Right hindlimb (tissue), 1 donor: ENCODE measurements at places on chromosomes 12 and 14.

- no peak for DNase-seq
These were observed 7.0 kb downstream of the CSRNP2 start for GRCh38 chr12:51076236-51076930.

GRCh38 chr12:58138424-58138823 is 197.1 kb downstream of the ATP23 start:
- no peak for DNase-seq

DNA sequence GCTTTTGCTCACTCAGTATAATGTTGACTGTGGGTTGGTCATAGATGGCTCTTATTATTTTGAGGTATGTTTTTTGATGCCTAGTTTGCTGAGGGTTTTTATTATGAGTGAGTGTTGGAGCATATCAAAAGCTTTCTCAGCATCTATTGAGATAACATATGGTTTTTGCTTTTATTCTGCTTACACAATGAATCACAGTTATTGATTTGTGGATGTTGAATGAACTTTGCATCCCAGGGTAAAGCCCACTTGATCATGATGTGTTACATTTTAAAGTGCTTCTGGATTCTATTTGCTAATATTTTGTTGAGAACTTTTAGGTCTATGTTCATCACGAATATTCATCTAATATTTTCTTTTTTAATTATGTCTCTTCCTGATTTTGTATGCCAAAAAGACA is 1260.3 kb downstream of the TMEM121 start:
- no peak for DNase-seq

DNA sequence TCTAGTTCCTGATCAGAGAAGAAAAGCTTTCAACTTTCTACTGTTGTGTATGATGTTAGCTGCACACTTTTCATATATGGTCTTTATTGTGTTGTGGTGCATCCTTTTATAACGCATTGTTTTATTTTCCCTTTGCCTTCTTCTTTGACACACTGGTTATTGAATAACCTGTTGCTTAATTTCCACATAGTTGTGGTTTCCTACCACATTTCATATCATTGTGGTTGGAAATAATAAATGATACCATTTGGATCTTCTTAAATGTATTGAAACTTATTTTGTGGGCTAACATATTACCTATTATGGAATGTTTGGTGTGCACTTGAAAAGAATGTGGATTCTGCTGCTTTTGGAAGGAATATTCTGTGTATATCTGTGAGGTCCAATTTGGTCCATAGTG is 64.9 kb downstream of the GPHN start:
- DNase-seq, result no peak

- DNase-seq, result no peak
These were observed 99.6 kb downstream of the RIN3 start for GRCh38 chr14:92613008-92613658.

GRCh38 chr14:81162941-81163340 is 57.8 kb downstream of the GTF2A1 start:
- DNase-seq, result no peak

- DNase-seq, result no peak
These were observed 497.7 kb upstream of the RPL10L start for GRCh38 chr14:47149326-47149725.

DNA sequence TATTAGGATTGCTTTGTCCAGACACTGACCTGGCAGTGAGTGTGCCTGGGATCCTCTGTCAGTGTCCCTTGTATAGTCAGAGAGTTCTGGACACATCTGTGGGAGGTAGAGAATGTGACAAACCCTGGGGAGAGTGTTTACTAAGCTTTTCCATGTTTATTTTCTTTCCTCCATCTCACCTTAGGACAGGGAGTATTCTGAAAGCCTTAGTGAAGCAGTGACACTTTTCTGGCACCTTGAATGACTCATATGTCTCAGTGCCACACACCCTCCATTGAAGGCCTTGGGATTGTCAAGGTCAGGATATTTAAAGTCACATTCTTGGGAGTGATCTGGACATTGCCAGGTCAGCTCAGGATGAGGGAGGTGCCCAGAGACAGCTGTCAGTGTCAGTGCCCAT is 34.9 kb upstream of the CTDSP2 start:
- peak; percentile 1 for DNase-seq

DNA sequence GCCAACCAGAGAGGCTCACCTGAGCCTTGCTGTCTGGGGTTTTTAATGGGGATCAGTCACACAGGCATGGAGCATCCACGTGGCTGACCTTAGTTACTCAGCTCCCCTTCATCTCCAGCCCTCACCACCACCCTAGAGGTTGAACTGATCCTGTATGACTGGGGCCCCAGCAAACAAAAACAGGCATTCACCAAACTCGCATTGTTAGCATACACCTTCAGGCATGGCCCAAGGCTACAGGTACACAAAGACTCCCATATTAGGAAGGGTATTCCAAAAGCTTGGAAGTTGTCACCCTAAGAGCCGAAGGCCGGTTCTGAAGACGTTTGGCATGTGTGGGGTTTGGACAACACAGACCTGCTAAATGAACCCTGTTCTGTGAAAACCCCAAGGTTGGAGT is 10.0 kb downstream of the DNAH10 start:
- DNase-seq, result no peak

- DNase-seq, result no peak
These were observed 155.8 kb upstream of the FOXN3 start for GRCh38 chr14:89572596-89573398.

DNA sequence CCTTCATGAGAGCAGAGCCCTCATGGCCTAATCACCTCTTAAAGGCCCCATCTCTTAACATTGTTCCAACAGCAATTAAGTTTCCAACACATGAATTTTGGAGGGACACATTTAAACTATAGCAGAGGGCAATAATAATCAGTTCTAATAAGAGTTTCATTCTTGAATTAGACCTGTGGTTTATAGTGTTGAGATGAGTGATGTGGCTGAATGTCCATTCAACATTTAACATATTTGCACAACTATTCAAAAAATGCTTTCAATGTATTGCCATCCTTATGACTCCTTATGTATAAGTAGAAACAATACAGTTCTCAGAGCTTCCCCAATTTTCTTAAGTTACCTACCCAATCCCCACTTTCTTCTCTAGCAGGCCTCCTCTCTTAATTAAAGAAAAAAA is 21.5 kb downstream of the KLHL28 start:
- no peak for DNase-seq
